ENCODE measurements at places on chromosomes 11 and 22. TPM values are rescaled to one million over a fixed set of nuclear protein-coding genes. Genes with fewer than 3 reads are reported as not detected.

The SLC43A3 gene
- total RNA-seq: 10.6 TPM

The PIH1D2 gene
- 1.3 TPM for total RNA-seq

The RAPSN gene
- 47.5 TPM for total RNA-seq

The ZP1 gene
- not detected for total RNA-seq

The MRGPRE gene
- not detected for total RNA-seq

The CHRM4 gene
- total RNA-seq: not detected

DNA sequence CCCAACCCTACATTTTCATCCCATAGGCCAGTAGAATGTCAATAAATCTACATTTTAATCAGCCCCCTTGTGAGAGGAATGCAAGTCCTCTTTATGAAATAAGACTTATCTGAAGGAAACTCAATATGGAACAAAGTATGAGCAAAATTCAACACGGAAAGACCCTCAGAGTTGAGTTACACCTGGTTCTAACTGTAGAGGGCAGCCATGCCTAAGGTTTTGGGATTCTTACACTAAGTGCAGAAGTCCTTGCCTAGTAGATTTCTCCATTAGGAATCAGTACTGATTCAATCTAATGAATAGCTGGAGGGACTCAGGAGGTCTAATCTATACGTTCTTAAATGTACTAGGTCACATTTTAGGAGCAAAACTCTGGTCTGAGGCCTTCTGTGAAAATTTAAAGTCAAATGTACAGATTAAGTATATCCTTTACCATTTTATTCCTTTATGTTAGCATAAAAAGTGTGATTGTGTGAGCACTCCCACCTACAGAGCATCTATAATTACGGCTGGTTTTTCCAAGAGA lies 904.5 kb downstream of the DLG2 start:
- DNase-seq: no peak

GRCh38 chr22:50460938-50461337 lies 13.9 kb downstream of the SBF1 start:
- no peak for DNase-seq

- DNase-seq: no peak
Measured at GRCh38 chr11:38835966-38836365, 2237.9 kb upstream of the RAG2 start.

DNA sequence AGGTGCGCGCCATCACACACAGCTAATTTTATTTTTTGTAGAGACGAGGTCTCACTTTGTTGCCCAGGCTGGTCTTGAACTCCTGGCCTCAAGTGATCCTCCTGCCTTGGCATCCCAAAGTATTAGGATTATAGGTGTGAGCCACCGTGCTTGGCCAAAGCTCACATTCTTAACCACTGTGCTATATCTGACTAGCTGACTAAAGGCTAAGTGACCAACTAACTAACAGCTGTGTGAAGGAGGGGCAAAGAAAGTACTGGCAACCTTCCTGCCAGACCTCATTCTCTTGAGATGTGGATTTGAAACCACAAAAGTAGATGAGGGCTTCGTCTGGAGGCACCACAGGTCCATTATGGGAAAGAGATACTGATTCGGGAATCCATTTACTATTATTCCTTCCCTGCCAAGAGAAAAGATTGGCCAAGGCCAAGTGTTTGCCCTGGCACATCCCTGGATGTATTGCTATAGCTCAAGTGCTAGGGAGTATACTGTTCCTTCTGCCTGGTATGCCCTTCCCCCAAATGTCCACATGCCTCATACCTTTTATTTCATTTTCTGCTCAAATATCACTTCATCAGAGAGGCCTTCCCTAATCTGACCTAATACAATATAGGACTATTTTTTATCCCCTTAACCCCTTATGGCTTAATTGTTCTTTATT lies 52.7 kb upstream of the RRM1 start:
- DNase-seq: peak; percentile 26

- peak; percentile 78 for DNase-seq
Measured at GRCh38 chr11:44556735-44557409, 8.6 kb upstream of the CD82 start.

DNA sequence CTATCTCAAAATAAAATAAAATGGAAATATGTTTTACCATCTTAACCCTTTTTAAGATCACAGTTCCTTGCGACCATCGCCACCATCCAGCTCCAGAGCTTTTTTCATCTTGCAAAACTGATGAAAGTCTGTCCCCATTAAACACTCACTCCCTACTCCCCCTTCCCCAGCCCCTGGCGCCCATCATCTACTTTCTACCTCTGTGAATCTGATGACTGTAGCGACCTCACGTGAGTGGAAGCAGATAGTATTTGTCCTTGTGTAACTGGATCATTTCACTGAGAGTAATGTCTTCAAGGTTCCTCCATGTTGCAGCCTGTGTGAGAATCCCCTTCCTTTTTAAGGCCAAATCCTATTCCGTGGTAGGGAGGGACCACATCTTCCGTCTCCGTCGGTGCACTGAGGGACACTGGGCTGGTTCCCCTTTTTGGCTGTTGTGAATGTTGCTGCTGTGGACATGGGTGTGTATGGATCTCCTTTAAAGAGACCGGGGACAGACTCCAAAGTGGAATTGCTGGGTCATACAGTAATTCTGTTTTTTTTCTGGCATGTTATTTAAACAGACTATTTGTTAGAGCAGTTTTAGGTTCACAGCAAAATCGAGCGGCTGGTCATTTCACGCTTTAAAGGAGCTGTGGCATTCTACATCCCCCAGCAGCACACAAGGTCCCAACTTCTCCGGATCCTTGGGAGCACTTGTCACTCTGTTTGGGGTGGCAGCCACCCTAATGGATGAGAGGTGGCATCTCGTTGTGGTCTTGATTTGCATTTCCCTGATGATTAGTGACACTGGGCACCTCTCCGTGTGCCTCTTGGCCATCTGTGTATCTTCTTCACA lies 120.0 kb downstream of the KCNQ1 start:
- peak; percentile 43 for DNase-seq

DNA sequence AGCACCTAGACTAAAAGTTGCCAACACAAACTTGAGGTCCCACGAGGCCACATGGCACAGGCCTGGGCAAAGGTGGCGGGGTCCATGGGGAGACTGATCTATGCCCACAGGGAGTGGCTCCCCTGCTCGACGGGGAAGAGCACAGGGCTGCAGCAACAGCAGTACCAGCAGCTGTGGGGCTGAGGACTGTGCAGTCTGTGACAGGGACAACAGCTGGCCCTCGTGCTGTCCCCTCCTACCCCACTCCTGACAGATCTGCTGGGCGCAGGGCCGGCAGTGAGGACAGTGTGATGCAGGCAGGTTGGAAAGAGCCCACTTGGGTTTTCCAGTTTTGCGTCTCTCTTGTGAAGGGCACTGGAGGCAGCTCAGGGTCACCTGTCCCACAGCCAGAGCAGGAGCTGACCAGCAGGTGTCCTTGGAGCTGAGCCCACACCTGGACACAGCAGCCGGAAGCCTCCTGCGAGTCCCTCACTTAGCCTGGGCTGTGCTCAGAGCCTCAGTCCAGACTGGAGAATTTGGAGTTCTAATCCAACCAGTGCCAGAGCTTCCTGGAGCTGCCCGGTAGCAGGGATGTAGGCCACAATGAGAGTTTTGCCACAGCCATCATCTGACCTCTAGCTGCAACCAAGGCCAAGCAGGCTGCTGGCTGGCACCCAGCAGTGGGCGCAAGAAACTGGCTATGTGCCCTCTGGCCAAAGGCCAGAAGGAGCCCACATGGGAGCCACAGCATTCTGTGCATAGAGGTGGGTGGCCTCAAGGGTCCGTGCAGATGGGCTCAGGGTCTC lies 3.6 kb upstream of the GAS2L1 start:
- DNase-seq: no peak

DNA sequence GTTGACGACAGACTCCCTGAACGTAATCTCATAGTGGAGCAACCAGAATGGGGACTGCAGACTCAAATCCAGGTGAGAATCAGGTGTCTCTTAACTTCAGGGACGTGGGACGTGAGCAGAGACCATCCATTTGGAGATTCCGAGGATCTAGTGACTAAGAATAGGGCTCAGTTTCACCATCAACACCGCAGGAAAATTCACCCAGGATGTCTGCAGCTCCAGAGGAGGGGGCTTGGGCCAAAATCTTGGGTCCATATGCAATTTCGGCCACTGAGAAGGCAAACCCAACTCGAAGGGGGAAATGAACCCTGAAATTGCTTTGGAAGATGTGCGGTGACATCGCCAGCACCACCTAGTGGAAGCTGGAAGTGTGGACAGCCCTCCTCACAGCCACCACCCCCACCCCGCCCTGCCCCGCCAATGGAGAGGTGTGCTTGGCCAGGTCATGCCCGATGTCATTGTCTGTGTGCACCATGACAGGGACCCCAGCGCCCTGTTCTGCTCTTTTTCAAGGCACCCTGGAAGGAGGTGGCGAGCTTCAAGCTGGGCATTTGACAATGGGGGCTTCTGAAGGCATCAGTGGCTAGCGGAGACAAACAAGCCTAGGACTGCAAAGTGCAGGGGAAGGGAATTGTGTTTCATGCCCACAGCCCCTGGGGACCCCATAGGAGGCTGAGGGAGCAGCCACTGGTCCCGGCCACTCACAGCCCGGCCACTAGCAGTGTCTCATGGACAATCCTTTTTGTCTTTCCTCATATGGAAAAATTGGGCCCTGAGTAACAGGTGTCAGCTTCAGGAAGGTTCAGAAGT lies 24.8 kb downstream of the APOL1 start:
- peak; percentile 74 for DNase-seq

DNA sequence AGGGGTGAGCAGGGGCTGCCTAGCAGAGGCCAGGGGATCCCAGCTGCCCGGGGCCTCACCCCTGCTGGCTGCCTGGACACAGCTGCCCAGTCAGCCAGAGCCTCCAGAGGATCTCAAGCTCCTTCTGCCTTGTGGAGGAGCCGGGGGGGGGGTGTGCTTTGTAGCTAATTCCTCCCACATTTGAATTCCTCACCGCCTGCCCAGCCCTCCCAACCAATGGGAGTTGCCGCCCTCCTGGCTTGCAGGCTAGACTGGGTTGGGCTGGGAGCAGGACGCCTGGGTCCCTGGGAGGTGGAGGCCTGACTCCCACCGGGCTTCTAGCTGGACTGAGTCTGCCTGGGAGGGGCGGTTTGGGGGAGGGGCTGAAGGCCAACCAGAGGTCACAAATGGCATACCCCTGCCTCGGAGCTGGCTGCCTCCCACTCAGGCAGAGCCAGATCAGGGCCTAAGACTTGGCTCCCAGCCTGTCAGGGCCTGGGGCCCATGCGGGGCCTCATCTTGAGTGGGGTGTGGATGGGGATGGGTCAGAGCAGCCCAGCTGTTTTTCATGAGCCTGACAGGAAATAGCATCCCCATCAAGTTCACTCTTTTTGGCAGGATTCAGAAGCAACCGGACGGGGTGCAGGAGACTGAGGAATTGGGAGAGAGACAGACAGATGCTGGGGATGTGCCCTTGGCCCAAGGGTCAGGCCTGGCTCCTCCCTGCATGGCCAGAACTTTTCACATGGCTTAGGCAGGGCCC lies 29.2 kb upstream of the PDE2A start:
- DNase-seq: peak; percentile 81

- no peak for DNase-seq
Measured at GRCh38 chr22:19434829-19435580, 2.7 kb downstream of the MRPL40 start.

- no peak for DNase-seq
Measured at GRCh38 chr11:113179181-113179704, 135.1 kb upstream of the TTC12 start.

DNA sequence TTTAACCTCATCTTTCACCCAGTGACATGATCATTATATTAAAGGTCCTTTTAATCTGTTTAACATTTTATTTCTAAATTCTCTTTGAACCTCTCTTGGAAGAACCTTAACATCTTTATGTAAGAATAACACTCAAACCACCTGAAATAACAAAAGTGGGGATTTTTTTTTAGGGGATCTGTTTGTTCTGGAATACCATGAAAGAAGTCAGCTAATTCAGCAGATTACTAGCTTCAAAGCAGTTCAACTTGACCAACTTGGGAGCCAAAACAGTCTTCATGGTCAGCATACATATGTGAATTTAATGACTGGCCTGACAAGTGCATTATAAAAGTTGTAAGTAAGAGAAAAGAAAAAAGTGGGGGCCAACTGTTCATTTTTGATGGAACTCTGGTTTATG lies 52.3 kb downstream of the CCDC34 start:
- DNase-seq: no peak

GRCh38 chr11:34929794-34930763 lies 13.7 kb downstream of the PDHX start:
- no peak for DNase-seq

GRCh38 chr22:25081409-25081824 lies 118.2 kb upstream of the CRYBB3 start:
- no peak for DNase-seq

GRCh38 chr11:27718863-27719545 lies 18.7 kb upstream of the BDNF start:
- DNase-seq: no peak

- DNase-seq: no peak
Measured at GRCh38 chr11:129951866-129952262, 50.8 kb downstream of the PRDM10 start.

DNA sequence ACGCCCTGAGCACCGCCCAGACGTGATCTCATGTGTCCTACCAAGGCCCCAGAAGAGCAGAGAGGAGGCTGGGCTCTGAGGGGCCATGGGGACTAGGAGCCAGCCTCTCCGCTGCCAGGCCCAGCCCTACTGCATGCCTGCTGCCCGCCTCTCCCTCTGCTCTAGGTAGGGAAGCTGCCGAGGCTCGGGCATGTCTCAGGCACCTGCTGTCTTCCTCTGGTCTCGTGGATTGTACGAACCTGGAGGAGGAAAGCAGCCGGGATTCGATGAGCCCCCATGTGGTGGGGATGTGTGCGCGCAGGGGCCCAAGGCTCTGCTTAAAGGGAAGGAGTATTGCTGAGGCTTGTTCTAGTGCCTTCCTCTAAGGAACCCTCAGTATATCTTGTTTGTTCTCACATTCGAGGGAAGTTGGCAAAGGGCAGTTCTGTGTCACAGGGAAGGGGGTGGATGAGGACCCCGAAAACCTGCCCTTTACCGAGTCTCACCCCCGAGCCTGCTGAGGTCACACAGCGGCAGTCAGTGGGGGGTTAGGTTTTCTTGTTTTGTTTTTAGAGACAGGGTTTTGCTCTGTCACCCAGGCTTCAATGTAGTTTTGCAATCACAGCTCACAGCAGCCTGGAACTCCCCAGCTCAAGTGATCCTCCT lies 21.2 kb downstream of the DAGLA start:
- DNase-seq: no peak

- no peak for DNase-seq
Measured at GRCh38 chr11:106608677-106609076, 409.6 kb downstream of the GUCY1A2 start.

GRCh38 chr22:45179276-45180049 lies 15.7 kb downstream of the NUP50 start:
- no peak for DNase-seq

DNA sequence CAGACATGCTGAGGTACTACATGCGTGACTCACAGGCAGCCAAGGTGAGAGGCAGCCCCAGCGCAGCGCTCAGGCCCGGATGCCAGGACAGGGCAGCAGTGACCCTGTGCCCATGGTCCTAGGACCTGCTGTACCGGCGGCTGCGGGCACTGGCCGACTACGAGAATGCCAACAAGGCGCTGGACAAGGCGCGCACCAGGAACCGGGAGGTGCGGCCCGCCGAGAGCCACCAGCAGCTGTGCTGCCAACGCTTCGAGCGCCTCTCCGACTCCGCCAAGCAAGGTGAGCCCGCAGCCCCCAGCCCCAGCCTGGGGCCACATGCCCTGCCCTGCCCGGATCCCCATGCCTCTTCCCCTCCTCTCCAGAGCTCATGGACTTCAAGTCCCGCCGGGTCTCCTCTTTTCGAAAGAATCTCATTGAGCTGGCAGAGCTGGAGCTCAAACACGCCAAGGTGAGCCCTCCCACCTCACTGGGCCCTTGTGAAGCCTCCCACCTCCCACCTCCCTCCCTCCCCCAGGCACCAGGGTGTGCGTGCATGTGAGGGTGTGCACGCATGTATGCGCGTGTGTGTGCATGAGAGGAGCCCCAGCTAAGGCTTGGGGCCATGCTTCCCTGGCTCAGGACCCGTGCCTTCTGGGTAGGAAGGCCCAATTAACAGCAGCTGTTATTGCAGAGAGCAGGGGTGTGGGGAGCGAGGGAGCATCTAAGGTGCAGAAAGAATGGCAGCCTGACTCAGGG lies 5.3 kb downstream of the CFL1 start:
- DNase-seq: no peak

Data from psoas muscle (tissue), 8 donors.